Stimulated activated CD4-positive, alpha-beta T cell treated with anti-CD3 and anti-CD28 coated beads, Interleukin-4, amount 100 ng/mL, for 4 hours (primary cell): ENCODE measurements at places on chromosomes 4 and X.

GRCh38 chrX:39772057-39772832, 325.5 kb downstream of the BCOR start:
- peak; percentile 51 for DNase-seq

DNA sequence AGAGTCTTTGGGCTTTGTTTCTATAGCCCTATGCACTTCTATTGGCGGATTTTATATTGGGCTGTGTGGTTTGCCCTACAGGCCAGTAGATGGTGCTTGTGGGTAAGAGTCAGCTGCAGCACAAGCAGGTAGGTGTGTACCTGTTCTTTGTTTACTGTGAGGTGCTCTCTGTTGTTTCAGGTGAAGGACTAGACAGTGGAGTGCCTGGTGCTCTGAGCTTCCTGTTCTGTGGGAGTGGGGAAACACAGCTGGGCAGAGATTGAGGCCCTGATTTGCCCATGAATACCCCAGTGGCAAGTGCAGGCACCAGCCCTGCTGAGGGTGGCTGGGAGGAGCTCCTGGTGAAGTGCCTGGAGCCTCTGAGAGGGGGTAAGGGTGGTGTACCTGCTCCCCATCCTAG, 26.3 kb upstream of the UCP1 start:
- no peak for DNase-seq

DNA sequence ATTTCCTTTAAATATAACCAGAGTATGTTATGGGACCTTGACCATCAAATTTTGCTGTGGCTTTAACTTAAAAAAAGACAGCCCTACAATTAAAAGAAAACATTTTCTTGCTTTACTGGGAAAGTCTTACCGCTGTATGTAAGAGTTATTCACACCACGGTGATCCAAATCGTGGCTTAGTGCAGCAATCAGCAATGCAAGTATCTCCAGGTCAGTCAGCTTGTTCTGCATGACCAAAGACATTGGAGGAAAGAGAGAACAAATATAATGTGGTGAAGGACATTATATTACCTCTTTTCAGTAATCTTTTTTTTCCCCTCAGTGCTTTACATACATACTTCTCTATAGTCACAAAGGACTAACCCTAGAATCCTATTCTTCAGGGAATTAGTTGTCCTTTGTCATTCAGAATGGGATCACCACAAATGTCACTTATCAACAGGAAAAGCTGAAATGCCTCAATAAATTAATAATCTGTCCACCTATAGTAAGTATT, 109.6 kb downstream of the PDE5A start:
- no peak for DNase-seq

- no peak for DNase-seq
Measured at GRCh38 chr4:168879188-168879587, 130.9 kb downstream of the CBR4 start.

DNA sequence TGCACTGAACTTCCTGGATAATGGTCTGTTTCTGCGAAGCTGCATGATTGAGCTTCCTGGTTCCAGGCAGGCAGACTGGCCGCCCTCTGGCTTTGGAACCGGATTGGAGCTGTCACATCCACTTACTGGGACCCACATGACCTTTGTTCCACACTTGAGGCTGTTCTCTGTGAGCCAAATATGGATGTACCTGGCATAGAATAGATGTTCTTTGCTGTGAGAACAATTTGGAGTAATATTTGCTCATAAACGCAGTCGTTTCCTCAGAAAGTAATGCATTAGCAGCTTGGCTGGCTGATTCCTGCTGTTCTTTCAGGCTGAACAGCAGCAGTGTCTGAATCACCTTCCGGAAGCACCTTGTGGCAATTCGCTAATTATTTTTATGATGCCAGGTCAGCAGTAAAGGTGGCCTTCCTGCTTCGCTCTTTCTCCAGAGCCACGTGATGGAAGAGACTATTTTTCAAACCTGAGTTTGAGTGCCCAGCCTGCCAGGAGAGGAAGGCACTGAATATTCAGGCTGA, 78.1 kb upstream of the BOD1L1 start:
- no peak for DNase-seq

DNA sequence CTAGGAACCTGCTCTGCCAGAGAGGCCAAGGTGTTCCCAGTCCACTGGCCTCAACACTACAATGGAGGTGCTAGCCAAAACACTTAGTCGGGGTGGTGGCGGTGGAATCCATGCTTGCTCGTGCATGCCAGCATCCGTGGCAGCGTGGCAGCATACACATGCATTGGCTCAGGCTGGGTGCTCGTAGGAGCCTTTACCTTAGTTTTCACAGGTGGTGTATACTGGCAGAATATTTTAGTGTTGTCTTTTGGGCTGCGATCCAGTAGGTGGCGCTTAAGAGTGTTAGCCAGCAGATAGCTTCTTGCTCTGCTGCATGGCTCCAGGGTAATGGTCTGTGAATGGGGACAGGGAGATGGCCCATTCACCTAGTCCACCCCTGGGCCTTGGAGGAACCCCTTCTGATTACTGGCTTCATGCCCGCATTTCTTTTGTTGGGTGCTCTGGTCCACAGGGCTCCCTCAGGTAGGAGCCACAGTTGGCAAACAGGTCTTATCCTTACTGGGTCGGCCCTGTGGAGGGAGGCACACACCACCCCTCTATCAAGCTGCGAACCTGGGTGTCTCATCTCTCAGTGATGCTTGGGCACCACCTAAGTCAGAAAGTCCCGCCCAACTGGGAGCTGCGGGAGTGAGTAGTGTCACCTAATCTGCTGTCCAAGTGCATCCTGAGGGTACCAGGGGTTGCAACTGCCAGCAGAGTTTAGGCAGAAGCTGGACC, 40.0 kb downstream of the RIPPLY1 start:
- DNase-seq, result no peak

GRCh38 chrX:4668802-4669536, 955.5 kb upstream of the PRKX start:
- DNase-seq, result no peak

GRCh38 chr4:71262161-71262560, 76.7 kb upstream of the SLC4A4 start:
- no peak for DNase-seq

DNA sequence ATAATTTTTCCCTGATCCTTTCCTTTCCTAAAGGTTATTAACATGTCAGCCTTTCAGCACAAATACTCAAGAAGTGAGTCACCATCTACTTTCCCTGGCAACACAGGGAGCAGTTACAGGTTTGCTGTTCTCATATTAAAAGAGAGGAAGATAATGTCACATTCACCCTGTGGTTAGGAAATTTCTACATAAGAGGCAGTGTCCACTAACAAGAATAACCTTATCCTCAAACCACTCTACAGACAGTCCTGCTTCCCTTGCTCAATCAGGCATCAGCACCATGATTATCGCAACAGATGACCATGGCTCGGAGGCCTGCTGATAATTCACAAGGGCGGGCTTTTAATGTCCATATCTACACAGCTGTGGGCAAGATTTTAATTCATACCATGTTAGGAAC, 30.9 kb downstream of the RNF150 start:
- no peak for DNase-seq

DNA sequence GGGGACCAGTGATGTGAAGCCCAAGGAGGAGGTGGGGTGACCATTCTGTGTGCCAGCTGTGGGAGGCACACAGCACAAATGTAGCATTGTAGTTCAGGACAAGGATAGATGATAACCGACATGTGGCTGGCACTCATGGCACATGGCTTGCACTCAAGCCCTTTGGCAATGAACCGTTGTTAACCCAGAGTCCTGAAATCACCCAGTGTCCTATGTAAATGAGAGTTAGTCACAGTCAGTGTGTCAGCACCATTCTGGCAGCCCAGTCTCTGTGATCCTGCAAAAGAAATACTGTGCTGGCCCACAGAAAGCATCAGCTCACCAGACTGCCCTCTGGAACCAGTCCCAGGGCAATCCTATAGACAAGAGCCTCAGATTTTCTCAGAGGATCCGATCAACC, 339.3 kb downstream of the MID1IP1 start:
- DNase-seq, result no peak

- DNase-seq, result no peak
Measured at GRCh38 chr4:125121581-125121980, 193.2 kb upstream of the FAT4 start.

- DNase-seq, result no peak
Measured at GRCh38 chr4:143021384-143021783, 163.3 kb upstream of the USP38 start.

DNA sequence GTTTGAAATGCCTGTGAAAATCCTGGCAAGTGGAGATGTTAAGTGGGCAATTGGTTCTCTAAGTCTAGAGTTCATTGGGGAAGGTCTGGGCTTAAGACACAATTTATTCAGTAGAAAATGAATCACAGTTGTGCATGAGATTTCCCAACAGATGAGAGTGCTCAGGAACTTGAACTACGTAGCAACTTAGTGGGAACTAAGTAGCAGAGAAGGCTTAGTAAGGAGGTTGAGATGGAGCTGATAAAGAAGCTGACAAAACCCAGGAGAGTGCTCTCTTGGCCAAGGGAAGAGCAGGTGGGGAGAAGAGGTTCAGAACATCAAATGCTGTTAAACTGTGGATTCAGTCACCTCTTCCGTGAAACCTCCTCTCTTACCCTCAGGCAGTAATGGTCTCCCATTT, 33.0 kb downstream of the AFF1 start:
- DNase-seq, result no peak

- no peak for DNase-seq
Measured at GRCh38 chr4:144294211-144294610, 153.7 kb upstream of the GYPA start.

DNA sequence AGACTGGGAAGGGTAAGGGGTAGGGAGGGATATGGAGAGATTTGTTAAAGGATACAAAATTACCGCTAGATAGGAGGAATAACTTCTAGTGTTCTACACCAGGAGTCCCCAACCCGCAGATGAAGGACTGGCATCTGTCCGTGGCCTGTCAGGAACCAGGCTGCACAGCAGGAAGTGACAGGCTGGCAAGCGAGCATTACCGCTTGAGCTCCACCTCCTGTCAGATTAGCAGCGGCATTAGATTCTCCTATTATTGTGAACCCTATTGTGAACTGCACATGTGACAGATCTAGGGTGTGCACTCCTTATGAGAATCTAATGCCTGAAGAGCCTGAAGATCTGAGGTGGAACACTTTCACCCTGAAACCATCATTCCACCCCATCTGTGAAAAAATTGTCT, 27.9 kb upstream of the BBS7 start:
- no peak for DNase-seq

GRCh38 chr4:70613306-70614183, 15.0 kb upstream of the ENAM start:
- no peak for DNase-seq

DNA sequence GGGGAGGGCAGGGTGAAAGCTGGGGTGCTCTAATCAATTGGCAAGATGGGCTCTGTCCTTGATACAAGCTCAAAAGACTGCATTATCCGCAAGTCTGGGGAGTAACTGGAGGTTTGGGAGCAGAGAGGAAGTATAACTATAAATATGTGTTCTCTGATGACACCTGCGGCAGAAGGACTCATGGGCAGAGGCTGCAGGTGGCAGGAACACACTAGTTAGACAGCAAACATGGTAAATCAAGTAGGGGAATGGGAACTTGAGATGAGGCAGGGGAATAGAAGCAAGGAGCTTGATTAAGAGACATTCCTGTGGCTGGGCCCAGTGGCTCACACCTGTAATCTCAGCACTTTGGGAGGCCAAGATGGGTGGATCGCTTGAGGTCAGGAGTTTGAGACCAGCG, 30.3 kb downstream of the SH3KBP1 start:
- no peak for DNase-seq

DNA sequence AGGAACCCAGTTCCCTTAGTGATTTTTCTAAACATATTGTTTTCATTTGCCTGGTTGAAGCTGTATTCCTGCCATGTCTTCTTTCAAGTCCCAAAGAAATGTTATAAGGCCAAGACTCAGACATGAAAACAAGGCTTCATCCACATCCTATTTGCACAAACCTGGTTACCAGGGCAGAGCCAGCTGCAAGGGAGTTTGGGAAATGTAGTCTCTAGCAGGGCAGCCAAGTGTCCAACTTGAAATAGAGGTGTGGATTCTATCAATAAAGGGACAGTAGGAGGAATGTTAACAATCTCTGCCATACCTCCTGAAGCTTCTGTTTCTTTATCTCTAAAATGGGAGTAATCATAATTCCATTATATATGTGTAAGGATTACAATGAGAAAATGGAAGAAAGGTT, 56.6 kb downstream of the INTS12 start:
- no peak for DNase-seq

- no peak for DNase-seq
Measured at GRCh38 chr4:141473952-141474351, 162.4 kb upstream of the IL15 start.

DNA sequence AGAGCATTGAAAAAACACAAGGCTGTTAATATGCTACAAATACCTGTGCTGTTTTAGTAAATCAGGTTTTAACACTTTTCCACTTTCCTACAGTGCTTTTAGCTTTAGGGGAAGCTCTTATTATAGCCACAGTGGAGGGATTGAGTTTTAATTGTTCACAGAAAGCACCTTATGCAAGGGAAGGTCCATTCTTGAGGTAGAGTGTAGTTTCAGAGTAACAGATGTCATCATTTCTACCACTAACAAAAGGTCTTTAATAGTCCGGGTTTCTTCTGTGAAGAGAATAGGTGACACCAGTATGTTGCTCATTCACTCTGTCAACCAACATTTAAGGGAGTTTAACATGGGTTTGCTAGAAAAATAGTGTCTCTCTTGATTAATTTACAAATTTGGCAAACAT, 104.4 kb downstream of the STIM2 start:
- no peak for DNase-seq

DNA sequence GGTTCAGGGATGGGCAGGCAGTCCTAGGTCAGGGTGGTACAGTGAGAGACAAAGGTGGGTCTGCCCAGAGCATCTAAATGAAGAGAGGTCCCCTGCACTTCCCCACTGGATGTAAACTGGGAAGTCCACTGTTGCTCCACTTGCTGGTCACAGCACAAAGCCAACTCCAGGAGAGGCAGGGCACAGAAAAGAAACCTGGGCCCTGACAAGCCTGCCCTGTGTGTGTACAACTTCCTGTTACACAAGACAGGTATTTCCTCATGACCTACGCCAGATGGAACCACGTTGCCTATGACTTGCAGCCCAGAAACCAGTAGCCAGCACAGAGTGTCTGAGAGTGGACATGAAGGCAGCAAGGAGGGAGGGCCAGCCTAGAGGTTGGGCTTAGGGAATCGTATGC, 161.8 kb downstream of the SH3KBP1 start:
- DNase-seq, result no peak

- DNase-seq, result no peak
Measured at GRCh38 chrX:104310090-104310489, 55.4 kb upstream of the ESX1 start.

DNA sequence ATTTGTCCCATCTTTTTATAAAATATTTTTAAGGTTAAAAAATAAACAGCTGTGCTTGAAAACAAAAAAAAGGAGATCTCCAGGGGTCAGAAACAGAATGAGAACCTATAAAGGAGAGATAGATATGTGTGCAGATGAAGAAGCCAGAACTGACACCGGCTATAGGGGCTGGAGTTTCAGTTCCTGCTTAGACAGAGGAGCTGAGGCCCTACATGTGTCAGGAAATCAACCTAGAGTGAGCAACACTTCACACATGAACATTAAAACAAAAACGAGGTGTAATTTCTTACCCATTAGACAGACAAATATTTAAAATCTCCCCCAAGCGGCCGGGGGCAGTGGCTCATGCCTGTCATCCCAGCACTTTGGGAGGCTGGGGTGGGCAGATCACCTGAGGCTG, 17.8 kb upstream of the HUWE1 start:
- no peak for DNase-seq

GRCh38 chr4:20395160-20395773, 143.6 kb downstream of the SLIT2 start:
- no peak for DNase-seq

GRCh38 chrX:11609109-11609508, 56.6 kb downstream of the ARHGAP6 start:
- DNase-seq, result no peak

- no peak for DNase-seq
Measured at GRCh38 chr4:143531380-143531779, 17.9 kb downstream of the SMARCA5 start.

GRCh38 chr4:171117457-171117856, 695.7 kb upstream of the GALNTL6 start:
- no peak for DNase-seq
